ENCODE measurements at places on chromosomes 5 and 9.

- DNase-seq, result no peak
- no peak overlapping the region for H3K27ac ChIP-seq
- H3K4me3 ChIP-seq, result no peak overlapping the region
- no peaks in the 10 kb centered on the region for H3K27me3 ChIP-seq
Observed at GRCh38 chr9:121295662-121296191, 27.8 kb downstream of the GSN start.

DNA sequence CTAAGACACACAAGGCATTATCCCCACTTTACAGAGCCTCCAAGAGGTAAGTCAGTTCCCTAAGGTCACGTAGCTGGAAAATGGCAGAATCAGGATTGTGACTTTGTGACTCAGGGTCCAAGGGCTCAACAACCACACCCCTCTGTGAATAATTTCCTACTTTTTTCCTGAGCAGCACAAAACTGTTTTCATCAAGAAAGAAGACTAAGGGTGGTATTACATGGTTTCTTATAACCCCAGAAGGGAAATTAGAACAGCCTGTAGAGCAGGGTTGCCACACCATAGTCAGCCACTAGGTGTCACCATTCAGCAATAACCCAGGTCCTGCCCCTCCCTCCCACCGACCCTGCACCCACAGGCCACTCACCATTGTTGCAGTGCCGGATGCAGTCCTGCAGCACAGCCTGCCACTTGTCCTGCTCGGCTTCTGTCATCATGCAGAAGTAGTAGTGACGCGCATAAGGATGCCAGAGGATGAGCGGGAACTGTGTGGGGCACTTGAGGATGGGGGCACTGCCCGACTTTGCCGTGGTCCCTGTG lies 72.1 kb downstream of the LRSAM1 start:
- peak; percentile 49 for DNase-seq
- H3K4me3 ChIP-seq, result no peak overlapping the region
- peaks cover 48% of the 10 kb centered on the region for H3K4me1 ChIP-seq
- H3K27me3 ChIP-seq, result no peaks in the 10 kb centered on the region
- H3K27ac ChIP-seq, result peak overlapping the region; percentile 98

DNA sequence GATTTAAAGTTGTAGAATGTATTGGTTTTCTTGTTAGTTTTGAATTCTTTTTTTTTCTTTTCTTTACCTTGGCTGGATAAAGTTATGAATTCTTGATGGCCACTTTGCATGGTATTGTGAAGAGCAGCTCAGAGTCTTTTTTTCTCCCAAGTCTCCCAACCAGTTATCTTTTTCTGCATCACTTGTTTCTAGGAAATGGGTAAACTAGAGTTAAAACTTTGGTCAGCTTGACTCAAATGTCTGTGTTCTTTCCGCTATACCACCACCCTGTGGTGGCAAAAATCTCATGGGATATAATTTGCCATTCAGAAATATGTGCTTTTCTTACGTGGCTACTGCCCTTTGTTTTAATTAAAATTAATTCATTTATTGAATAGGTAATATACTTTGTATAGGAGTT lies 113.2 kb downstream of the UNC13B start:
- H3K36me3 ChIP-seq, result no peaks in the 10 kb centered on the region
- DNase-seq, result no peak
- no peaks in the 10 kb centered on the region for H3K27me3 ChIP-seq
- no peak overlapping the region for H3K27ac ChIP-seq
- no peak overlapping the region for H3K4me3 ChIP-seq
- H3K4me1 ChIP-seq, result peaks cover 8% of the 10 kb centered on the region

DNA sequence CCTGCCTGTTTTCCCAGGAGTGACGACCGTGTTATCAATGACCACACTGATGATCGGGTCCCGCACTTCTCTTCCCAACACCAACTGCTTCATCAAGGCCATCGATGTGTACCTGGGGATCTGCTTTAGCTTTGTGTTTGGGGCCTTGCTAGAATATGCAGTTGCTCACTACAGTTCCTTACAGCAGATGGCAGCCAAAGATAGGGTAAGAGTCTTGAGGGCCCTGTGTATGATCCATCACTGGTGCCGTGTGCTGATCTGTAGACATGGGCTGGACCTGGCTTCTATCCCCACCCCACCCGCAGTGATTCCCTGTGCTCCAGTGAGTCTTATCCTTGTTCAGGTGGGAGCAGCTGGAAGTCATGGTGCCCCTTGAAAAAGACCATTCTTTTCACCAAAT lies 26.0 kb downstream of the GABRP start:
- H3K4me3 ChIP-seq, result no peak overlapping the region
- DNase-seq, result no peak
- H3K27ac ChIP-seq, result no peak overlapping the region

GRCh38 chr9:81776834-81777233 lies 87.5 kb upstream of the TLE1 start:
- no peaks in the 10 kb centered on the region for H3K27me3 ChIP-seq

- H3K27me3 ChIP-seq, result no peaks in the 10 kb centered on the region
- no peak overlapping the region for H3K4me3 ChIP-seq
- H3K36me3 ChIP-seq, result no peaks in the 10 kb centered on the region
- DNase-seq, result no peak
Observed at GRCh38 chr5:129857116-129857515, 47.1 kb upstream of the CHSY3 start.

GRCh38 chr9:34686732-34687131 lies 4.3 kb downstream of the CCL19 start:
- no peak overlapping the region for H3K4me3 ChIP-seq
- no peak for DNase-seq
- no peaks in the 10 kb centered on the region for H3K36me3 ChIP-seq
- H3K27me3 ChIP-seq, result no peaks in the 10 kb centered on the region

GRCh38 chr5:124194282-124194681 lies 552.2 kb downstream of the ZNF608 start:
- no peak for DNase-seq
- peaks cover 11% of the 10 kb centered on the region for H3K4me1 ChIP-seq
- no peaks in the 10 kb centered on the region for H3K27me3 ChIP-seq
- no peak overlapping the region for H3K4me3 ChIP-seq
- H3K36me3 ChIP-seq, result no peaks in the 10 kb centered on the region

DNA sequence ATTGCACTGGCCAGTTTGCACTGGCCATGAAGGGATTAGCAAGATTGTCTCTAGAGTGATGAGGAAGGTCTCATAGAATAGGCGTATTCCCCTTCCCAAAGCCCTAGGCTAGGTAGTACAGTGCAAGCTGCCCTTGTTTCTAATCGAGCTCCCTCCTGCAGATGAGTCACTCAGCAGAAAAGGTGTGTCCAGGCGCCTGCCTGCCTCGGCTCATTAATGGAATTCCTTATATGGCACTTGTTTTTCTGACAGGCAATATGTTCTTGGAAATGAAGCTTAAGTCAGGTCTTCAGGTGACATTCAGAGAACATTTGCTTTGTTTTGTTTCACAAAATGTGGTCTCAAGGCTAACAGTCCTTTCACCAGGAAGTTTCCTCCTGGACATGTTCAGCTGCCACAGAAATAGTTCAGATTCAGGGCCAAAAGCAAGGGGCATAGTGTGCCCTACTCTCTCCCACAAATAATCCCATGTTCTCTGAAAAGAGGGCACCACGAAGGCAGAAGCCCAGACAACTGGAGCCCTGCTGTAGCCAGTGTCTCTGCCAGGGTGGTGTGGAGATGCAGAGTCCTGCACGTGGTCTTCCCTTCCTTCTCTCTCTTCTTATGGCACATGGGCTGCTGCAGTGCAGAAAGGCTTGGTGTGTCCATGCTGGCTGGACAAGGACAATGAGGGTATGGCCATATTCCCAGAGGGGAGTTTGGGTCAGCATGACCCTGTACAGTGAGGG lies 281.1 kb upstream of the MAP3K1 start:
- peak; percentile 83 for DNase-seq
- H3K4me3 ChIP-seq, result no peak overlapping the region
- H3K27me3 ChIP-seq, result no peaks in the 10 kb centered on the region
- peak overlapping the region; percentile 52 for H3K27ac ChIP-seq
- H3K36me3 ChIP-seq, result no peaks in the 10 kb centered on the region
- H3K4me1 ChIP-seq, result peaks cover 24% of the 10 kb centered on the region

- no peak overlapping the region for H3K27ac ChIP-seq
- DNase-seq, result no peak
- peaks cover 10% of the 10 kb centered on the region for H3K4me1 ChIP-seq
- H3K36me3 ChIP-seq, result no peaks in the 10 kb centered on the region
Observed at GRCh38 chr9:126702151-126703001, 88.6 kb downstream of the LMX1B start.

GRCh38 chr5:51181208-51181894 lies 201.9 kb upstream of the ISL1 start:
- H3K4me3 ChIP-seq, result no peak overlapping the region
- no peak for DNase-seq
- H3K36me3 ChIP-seq, result no peaks in the 10 kb centered on the region

DNA sequence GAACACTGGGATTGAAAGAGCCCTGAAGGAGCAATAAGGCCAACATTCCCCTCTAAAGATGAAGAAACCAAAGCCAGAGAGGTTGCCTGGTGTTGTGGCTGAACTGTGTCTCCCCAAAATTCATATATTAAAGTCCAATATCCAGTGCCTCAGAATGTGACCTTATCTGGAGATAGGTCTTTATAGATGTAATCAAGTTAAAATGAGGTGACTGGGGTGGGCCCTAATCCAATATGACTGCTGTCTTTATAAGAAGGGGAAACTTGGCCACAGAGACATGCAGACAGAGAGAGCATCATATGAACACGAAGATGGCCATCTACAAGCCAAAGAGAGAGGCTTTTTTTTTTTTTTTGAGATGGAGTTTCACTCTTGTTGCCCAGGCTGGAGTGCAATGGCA lies 66.9 kb upstream of the PLPP1 start:
- no peaks in the 10 kb centered on the region for H3K36me3 ChIP-seq
- no peaks in the 10 kb centered on the region for H3K27me3 ChIP-seq
- H3K4me1 ChIP-seq, result peaks cover 39% of the 10 kb centered on the region
- no peak for DNase-seq
- peak overlapping the region; percentile 41 for H3K27ac ChIP-seq

- no peak overlapping the region for H3K4me3 ChIP-seq
- no peaks in the 10 kb centered on the region for H3K27me3 ChIP-seq
- peaks cover 64% of the 10 kb centered on the region for H3K4me1 ChIP-seq
- no peak for DNase-seq
Observed at GRCh38 chr9:133884907-133885744, 107.0 kb downstream of the VAV2 start.

DNA sequence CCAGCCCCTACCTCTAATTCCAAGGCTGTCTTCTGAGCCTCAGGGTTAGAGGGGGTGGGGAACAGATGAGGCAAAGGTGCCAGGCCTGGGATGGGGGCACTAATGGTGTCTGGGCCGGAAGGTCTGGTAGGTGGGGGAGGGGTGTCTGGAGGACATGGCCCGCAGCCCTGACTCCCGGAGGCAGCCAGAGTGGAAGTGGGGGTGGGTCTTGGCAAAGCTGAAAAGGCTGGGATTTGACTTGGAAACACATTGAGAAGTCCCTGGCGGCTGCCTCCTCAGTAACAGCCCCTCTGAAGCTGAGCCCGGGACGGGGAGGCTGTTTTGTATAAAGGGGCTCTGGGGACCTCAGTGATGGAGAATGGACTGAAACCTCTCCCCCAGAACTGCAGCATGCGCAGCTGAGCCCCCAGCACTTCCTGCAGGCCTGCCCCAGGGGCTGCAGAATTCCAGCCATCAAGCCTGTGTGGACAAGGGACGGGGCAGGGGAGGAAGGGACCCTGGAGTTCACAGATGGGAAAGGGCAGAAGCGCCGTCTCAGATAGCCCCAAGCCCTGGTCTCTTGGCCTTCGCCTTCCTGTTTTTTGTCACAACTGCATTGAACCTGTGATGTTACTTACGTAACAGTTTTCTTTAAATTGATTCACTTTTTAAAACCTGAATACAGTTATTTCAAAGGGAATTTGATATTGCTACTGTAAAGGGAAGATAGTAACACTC lies 49.3 kb upstream of the SYNPO start:
- H3K27me3 ChIP-seq, result no peaks in the 10 kb centered on the region
- H3K27ac ChIP-seq, result no peak overlapping the region
- H3K4me1 ChIP-seq, result no peaks in the 10 kb centered on the region
- peak; percentile 61 for DNase-seq

- no peak overlapping the region for H3K27ac ChIP-seq
- no peaks in the 10 kb centered on the region for H3K36me3 ChIP-seq
- no peaks in the 10 kb centered on the region for H3K27me3 ChIP-seq
- no peak overlapping the region for H3K4me3 ChIP-seq
- H3K4me1 ChIP-seq, result peaks cover 7% of the 10 kb centered on the region
- no peak for DNase-seq
Observed at GRCh38 chr5:126508962-126509279, 85.7 kb downstream of the GRAMD2B start.

DNA sequence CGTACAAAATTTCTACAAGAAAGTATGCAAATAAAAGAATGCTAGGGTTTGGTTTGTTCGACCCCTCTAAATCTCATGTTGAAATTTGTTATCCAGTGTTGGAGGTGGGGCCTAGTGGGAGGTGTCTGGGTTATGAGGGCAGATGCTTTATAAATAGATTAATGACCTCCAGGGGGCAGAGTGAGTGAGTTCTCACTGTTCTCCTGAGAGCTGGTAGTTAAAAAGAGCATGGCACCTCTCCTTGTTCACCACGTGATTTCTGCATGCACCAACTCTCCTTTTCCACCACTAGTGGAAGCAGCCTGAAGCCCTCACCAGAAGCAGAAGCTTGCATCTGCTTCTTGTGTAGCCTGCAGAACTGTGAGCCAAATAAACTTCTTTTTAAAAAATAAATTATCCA lies 50.4 kb upstream of the FAM170A start:
- no peak overlapping the region for H3K4me3 ChIP-seq
- H3K4me1 ChIP-seq, result no peaks in the 10 kb centered on the region
- DNase-seq, result no peak
- H3K27me3 ChIP-seq, result peaks cover 7% of the 10 kb centered on the region
- no peak overlapping the region for H3K27ac ChIP-seq
- no peaks in the 10 kb centered on the region for H3K36me3 ChIP-seq

GRCh38 chr9:91716815-91717214 lies 233.2 kb downstream of the ROR2 start:
- H3K27me3 ChIP-seq, result no peaks in the 10 kb centered on the region
- H3K27ac ChIP-seq, result no peak overlapping the region
- no peaks in the 10 kb centered on the region for H3K4me1 ChIP-seq
- H3K4me3 ChIP-seq, result no peak overlapping the region

GRCh38 chr5:108763222-108763916 lies 15.7 kb downstream of the FER start:
- no peak for DNase-seq
- peaks cover 12% of the 10 kb centered on the region for H3K36me3 ChIP-seq
- H3K27me3 ChIP-seq, result no peaks in the 10 kb centered on the region
- H3K4me1 ChIP-seq, result no peaks in the 10 kb centered on the region
- H3K27ac ChIP-seq, result no peak overlapping the region
- H3K4me3 ChIP-seq, result no peak overlapping the region

- no peaks in the 10 kb centered on the region for H3K27me3 ChIP-seq
- H3K4me3 ChIP-seq, result no peak overlapping the region
- H3K4me1 ChIP-seq, result no peaks in the 10 kb centered on the region
- no peak overlapping the region for H3K27ac ChIP-seq
- H3K36me3 ChIP-seq, result no peaks in the 10 kb centered on the region
Observed at GRCh38 chr5:109644829-109645228, 44.9 kb upstream of the MAN2A1 start.
